ENCODE measurements at places on chromosomes 5 and 9.

DNA sequence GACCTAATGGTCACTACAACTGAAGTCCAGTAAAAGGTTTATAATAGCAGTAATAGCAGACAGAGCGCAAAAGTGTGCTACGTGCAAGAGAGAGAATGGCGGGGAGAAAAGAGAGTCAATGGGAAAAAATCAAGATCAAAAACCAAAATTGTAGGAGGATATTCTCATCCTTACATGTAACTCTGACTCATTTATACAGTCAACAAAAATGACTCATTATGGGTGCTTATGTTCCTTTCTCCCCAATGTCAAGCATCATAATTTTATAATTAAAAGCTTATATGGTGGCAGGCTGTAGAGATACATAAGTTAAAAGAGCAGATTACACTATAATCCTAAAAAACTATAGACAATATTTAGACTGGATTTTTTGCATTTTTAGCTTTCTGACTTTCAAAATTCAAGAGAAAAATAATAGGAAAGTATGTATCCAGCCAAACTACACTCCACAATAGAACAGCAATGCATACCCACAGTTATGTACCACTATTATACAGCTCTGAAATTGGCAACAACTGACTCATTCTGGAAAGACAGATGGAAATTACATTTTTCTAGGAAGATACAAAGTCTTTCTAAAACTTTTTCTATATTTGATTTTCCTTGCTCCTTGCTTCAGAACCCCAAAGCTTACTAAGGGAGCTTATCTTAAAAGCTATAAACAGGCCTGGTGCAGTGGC is 78.4 kb downstream of the PLPP1 start:
- no peak for DNase-seq

GRCh38 chr9:419571-420171 is 205.0 kb downstream of the DOCK8 start:
- DNase-seq, result no peak

DNA sequence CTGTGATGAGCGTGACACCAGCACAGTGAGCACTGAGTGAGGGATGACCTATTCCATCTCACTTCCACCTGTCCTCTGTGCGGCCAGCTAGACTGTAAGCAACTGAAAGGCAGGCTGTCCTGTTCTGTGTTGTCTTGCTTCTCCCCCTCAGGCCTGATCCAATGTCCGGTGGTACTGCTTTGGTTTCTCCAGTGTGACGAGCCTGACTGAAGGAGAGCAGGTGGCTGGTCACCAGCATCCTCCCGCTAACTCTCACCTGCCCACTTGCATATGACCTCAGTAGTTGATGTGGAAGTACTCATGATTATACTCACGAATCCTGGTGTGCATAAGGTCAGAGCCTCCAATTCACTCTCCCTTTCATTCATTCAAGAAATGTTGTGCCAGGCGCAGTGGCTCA is 2.4 kb upstream of the SLC27A4 start:
- DNase-seq, result no peak

- no peak for DNase-seq
These were observed 27.8 kb downstream of the RECK start for GRCh38 chr9:36064448-36065037.

GRCh38 chr5:172860520-172861443 is 26.7 kb downstream of the ERGIC1 start:
- no peak for DNase-seq

- DNase-seq, result no peak
These were observed 3.5 kb downstream of the INPP5E start for GRCh38 chr9:136436055-136436634.
